ENCODE measurements at places on chromosomes 1 and 21. TPM values are rescaled to one million over a fixed set of nuclear protein-coding genes. Genes with fewer than 3 reads are reported as not detected.

The LCE1E gene
- total RNA-seq: not detected

The LGR6 gene
- total RNA-seq: not detected

The LENEP gene
- total RNA-seq: 0.99 TPM

The DCDC2B gene
- not detected for total RNA-seq

The AQP10 gene
- under 0.01 TPM for total RNA-seq

The CADM3 gene
- not detected for total RNA-seq

The AK5 gene
- total RNA-seq: 8.8 TPM

The CRB1 gene
- total RNA-seq: 0.26 TPM

The MYCBP gene
- total RNA-seq: 3.0 TPM

The SPAG17 gene
- total RNA-seq: not detected

The GJA9 gene
- total RNA-seq: not detected

The CD52 gene
- not detected for total RNA-seq

The LCE3E gene
- not detected for total RNA-seq

The APOBEC4 gene
- 0.06 TPM for total RNA-seq

The OLIG1 gene
- total RNA-seq: not detected

The TMPRSS15 gene
- total RNA-seq: 0.06 TPM

The S100A16 gene
- 256 TPM for total RNA-seq

The RAB25 gene
- total RNA-seq: not detected
